Peyer's patch (tissue), 4 donors: ENCODE measurements at places on chromosomes 2 and 18. TPM values are rescaled to one million over a fixed set of nuclear protein-coding genes. Genes with fewer than 3 reads are reported as not detected.

The TEX44 gene
- total RNA-seq, result not detected

DNA sequence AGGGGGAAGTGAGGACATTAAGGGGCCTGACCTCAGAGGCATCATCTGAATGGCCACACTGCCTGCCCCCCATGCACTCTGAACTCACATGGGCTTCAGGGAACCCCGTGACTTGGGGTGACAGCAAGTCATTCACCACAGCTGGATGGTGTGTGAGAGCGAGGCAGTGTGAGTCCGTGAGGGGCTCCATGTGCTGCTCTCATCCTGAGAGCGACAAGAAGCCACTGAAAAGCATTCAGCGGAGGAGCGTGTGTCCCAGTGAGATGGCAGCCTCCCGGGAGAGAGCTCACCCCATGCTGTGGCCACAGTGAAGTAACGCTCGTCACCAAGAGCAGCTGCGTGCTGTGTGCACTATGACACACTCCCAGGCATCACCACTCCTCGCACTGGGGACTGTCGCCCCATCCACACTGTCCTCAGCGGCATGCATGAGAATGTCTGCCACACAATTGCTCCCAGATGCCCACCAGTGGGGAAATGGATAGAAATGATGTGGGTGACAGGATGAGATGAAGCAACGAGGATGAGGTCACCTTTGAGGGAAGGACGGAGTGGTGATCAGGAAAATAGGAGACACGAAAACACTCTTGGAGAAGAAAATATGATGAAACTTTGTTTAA lies 213.0 kb upstream of the RAB6C start:
- no peak for DNase-seq

- DNase-seq, result no peak
These were observed 55.7 kb upstream of the ACTR3 start for GRCh38 chr2:113834051-113834730.

The ALPP gene
- not detected for total RNA-seq

GRCh38 chr2:7407906-7408680 lies 490.9 kb downstream of the RNF144A start:
- no peak for DNase-seq

The MTA3 gene
- 45.6 TPM for total RNA-seq

DNA sequence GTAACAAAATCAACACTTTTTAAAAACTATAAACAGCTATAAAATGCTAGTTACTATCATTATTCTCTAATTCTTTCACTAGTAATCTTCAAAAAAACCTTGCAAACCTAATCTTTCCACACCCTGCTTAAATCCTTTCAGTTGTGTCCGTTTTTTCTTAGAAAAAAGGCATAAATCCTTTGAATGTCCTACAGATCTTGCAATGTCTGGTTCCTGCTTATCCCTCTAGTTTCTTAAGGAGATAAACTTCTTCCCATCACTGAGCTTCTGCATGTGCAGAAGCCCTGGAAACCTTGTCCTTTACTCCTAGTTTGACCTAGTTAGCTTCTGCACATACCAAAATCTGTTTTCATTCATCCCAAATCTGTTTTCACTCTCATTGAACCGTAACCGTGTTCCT lies 1.3 kb upstream of the PNO1 start:
- no peak for DNase-seq

The SPP2 gene
- not detected for total RNA-seq

The CCDC121 gene
- 1.8 TPM for total RNA-seq

The CDH2 gene
- not detected for total RNA-seq

GRCh38 chr2:60544954-60545560 lies 8.4 kb downstream of the BCL11A start:
- DNase-seq, result no peak

The DNER gene
- not detected for total RNA-seq

The IL1RN gene
- total RNA-seq, result 8.0 TPM

DNA sequence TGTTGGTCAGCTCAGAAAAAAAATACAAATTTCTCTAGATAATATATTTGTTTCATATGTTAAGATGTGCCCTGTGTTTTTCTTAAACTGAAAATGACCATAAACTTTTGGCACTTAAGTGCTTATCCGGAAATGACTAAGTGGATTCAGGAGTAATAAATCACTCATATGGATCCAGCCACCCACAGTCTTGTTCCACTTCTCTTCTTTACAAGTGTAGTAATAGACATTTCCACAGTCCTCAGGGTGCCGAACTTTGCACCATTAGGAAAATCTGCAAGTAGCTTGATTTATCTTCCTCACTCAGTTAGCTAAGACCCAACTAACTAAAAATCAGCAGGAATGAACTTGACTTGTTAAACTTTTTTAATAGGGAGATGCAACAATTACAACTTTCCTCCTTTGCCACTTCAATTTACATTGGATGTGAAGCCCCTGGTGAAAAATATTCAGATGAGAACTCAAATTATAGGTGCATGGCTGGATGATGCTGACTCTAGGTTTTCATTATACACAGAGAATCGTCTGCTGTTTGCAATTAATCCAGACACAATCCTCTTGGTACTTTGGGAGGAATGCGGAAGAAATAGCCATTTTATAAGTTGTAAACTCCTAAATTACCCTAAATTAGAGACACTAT lies 322.5 kb downstream of the ARHGAP15 start:
- no peak for DNase-seq

The UGT1A3 gene
- not detected for total RNA-seq

DNA sequence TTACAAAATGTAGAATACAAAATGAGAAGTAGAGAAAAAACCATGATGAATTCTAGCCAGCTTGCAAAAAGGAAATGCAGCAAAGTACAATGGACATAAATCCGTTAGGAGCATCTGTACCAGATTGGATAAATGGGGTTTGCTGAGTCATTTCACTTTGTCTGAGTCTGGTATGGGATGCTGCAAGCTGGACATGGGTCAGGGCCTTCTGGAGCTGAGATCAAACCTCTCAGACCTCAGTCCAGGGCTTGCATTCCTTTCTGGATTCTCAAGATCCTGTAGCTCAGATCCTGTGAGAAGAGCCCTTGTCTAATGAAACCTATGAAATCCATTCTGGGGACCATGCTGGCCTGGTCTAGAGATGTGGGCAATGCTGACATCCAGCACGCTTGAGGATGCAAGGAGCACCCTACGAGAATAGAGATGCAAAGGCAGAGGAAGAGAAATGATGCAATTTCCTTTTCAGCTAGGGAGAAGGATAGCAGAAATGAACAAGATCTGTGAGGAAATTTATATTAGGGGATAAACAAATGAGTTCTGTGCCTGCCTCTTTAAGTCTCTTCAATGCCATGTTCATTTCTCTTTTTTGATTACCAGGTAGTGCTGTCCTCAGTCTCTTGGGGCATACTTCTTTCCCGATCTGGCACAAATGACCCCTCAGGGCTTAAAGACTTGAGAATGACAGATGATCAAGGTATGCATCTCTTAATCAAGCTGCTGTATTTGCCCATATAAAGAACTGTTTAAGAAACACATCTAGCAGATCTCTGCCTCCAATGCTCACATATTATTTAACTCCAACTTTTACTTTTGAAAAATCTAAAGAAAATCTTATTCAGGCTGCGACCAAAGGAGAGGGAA lies 230.4 kb downstream of the MEIS1 start:
- no peak for DNase-seq

The CPS1 gene
- 330 TPM for total RNA-seq

- no peak for DNase-seq
These were observed 2.1 kb downstream of the FBLN7 start for GRCh38 chr2:112140205-112140802.

The FOXI3 gene
- not detected for total RNA-seq

- no peak for DNase-seq
These were observed 130.3 kb upstream of the CCDC68 start for GRCh38 chr18:55089610-55090009.

The CDKL4 gene
- 4.1 TPM for total RNA-seq

GRCh38 chr2:171146633-171147032 lies 14.1 kb downstream of the TLK1 start:
- no peak for DNase-seq

DNA sequence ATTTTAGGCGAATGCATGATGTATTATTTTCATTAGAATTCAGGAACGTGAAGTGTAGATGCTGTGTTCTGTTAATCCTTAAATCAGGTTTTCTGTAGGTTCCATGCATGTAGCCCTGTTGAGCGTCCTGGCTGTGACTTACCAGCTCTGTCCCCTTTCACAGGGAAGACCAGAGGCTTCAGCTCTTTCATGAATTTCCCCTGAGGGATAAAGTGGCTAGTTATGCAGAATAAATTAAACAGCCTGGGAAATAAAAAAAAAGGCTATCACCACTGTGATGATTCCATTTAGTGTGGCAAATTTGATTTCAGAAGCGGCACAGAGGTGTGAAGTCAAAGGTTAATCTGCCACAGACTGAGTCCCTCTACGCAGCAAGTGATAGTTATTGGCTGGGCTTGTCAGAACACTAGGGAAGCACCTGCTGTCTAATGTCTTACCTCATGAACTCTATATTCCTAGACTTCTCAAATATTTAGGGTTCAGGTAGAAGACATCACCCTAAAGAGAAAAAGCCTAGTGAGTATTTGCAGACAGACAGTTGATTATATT lies 61.6 kb upstream of the LINC00305 start:
- DNase-seq, result no peak

The IKZF2 gene
- total RNA-seq, result 8.3 TPM

GRCh38 chr18:10681581-10682367 lies 155.9 kb downstream of the NAPG start:
- no peak for DNase-seq

- no peak for DNase-seq
These were observed 9.9 kb downstream of the PAX8 start for GRCh38 chr2:113268621-113269360.

- no peak for DNase-seq
These were observed 55.7 kb downstream of the PTPN2 start for GRCh38 chr18:12828116-12829051.

- no peak for DNase-seq
These were observed 2.2 kb downstream of the NT5DC4 start for GRCh38 chr2:112722816-112723546.

The SATB2 gene
- total RNA-seq, result 62.0 TPM

DNA sequence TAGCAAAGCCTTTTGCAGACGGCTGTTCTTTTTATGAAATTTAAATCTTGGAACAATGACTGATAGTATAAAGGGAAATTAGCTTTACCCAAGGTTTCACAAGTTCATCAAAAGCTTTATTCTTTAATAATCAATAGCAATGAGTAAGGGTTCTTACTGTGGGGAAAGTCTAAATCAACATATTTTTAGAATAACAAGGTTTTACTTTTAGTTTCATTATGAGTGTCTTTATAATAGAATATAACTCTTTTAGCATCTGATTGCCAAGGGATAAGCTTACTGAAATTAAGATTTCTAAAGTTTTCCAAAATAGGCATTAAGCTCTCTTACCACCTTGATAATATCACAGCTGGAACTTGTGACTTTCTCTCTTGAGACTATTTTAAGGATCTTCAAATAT lies 1489.7 kb downstream of the LRP1B start:
- no peak for DNase-seq

DNA sequence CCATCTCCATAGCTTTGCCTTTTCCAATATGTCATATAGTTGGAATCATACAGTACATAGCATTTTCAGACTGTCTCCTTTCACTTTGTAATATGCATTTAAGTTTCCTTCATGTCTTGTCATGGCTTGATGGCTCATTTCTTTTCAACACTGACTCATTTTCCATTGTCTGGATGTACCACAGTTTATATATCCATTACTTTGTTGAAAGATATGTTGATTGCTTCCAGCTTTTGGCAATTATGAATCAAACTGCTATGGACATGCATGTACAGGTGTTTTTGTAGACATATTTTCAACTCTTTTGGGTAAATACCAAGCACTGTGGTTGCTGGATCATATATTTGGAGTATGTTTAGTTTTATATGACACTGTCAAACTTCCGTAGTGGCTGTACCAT lies 26.3 kb downstream of the ACSL3 start:
- no peak for DNase-seq

- no peak for DNase-seq
These were observed 411.4 kb upstream of the SPHKAP start for GRCh38 chr2:228592925-228593324.
